ENCODE measurements at places on chromosomes 16 and 17. TPM values are rescaled to one million over a fixed set of nuclear protein-coding genes. Genes with fewer than 3 reads are reported as not detected.

KRTAP3-2 gene
- not detected for total RNA-seq

DNA sequence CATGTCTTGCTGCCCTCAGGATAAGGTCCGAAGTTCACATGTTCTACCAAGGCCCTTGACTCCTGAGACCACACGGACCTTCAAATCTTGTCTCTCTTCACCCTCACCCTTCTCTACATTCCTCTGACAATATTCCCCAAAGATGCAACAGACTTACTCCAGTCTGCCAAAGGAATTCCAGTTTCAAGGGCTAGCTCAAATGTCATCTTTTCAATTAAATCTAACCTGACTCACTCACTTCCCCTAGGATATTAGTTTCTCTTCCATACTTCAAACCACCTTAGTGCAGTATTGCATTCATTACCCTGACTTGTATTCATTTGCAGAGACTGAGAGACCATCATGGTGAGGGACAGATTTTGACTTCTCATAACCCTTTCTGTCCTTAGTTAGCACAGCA lies 59.6 kb upstream of the ADCY9 start:
- no peak for DNase-seq
- no peaks in the 10 kb centered on the region for H3K4me1 ChIP-seq
- H3K36me3 ChIP-seq, result no peaks in the 10 kb centered on the region
- peak overlapping the region; percentile 8 for H3K27ac ChIP-seq

CBX2 gene
- 9.2 TPM for total RNA-seq

GRCh38 chr16:424623-425081 lies 797 bp upstream of the RAB11FIP3 start:
- peaks cover 17% of the 10 kb centered on the region for H3K27me3 ChIP-seq
- no peak overlapping the region for H3K27ac ChIP-seq
- peaks cover 19% of the 10 kb centered on the region for H3K4me1 ChIP-seq
- H3K36me3 ChIP-seq, result peaks cover 4% of the 10 kb centered on the region
- DNase-seq, result no peak

- no peaks in the 10 kb centered on the region for H3K4me1 ChIP-seq
- no peak overlapping the region for H3K27ac ChIP-seq
- no peak overlapping the region for H3K4me3 ChIP-seq
- no peaks in the 10 kb centered on the region for H3K36me3 ChIP-seq
- no peak for DNase-seq
Measured at GRCh38 chr17:68732301-68732749, 131.2 kb upstream of the FAM20A start.

PHOSPHO1 gene
- total RNA-seq, result not detected

DNA sequence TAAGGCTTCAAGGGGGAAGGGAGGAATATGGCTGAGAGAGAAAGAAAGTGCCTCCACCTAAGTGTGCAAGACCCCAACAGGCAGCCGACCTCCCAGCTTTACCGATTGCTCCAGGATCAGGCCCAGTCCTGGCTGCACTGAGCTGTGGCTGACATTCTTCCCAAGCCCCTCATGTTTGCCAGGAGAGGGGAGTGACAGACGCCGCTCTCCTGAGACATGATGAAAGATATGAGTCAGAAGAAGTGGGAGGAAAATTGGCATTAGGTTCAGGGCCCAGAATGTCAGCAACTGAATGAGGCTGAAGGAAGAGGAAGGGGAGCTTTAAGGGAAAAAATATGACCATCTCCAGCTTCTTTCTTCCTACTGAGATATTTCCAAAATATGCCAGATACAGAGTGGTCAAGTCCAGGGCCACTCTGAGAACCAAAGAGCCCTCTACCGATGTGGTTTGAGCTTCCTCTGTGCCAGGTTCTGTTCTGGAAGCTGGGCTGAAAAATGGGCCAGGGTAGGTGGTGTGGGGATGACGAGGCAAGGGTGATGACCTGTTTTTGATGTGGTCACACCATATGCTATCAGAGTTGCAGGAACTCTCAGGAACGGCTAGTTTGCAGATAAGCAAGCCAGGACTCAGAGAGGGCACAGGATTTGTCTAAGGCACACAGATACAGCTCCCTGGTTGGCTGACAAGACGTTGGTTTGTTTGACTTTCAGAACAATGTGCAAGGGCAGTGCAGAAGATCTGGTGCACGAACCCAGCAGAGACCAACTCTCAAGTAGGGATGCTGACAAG lies 176.7 kb downstream of the SOX9 start:
- no peak overlapping the region for H3K4me3 ChIP-seq
- DNase-seq, result no peak
- no peaks in the 10 kb centered on the region for H3K36me3 ChIP-seq
- H3K27me3 ChIP-seq, result no peaks in the 10 kb centered on the region
- no peak overlapping the region for H3K27ac ChIP-seq

GRCh38 chr17:78921437-78921971 lies 3.7 kb downstream of the TIMP2 start:
- H3K27ac ChIP-seq, result no peak overlapping the region
- no peaks in the 10 kb centered on the region for H3K36me3 ChIP-seq
- no peak overlapping the region for H3K4me3 ChIP-seq
- peaks cover 14% of the 10 kb centered on the region for H3K27me3 ChIP-seq
- no peak for DNase-seq

SBK1 gene
- total RNA-seq, result 15.9 TPM

LLGL1 gene
- total RNA-seq, result 21.6 TPM

DNA sequence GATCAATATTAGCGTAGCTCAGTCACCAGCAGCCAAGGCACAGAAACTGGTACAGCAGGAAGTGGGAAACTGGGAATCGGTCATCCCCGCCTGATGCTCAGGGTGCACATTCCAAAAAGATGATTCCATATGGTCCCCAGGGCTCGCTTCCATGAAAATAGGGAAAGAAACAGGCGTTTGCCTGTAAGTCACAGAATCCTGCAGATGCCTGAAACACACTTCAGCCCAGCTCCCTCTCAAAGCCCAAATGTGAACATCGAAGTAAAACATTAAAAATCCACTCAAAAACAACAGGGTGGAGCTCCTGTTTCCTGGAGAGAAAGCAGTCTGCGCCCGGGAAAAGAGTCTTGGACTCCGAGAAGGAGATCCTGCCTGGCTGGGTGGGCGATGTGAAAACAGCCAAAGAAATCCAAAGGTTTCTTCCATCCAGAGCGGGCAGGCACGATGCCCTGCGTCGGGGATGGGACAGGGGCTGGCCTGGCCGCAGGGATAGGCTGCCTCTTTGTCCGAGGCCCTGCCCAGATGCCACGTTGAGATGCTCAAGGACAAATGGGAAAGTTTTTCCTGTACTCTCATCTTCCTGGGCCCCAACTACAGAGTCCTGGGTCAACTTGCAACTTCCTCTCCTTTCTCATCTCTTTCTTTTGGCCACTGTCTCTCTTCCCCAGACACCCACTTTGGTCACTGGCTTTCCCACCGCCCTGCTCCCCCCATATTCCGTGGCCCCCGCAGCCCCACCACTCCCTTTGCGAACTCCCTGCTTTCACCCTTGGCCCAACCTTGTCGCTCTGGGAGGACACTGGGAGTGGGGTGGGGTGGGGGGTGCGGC lies 743 bp downstream of the WIPI1 start:
- no peak for DNase-seq
- no peaks in the 10 kb centered on the region for H3K27me3 ChIP-seq
- peaks cover 56% of the 10 kb centered on the region for H3K4me1 ChIP-seq

BCL6B gene
- total RNA-seq, result 0.54 TPM

- H3K4me1 ChIP-seq, result peaks cover 10% of the 10 kb centered on the region
- no peaks in the 10 kb centered on the region for H3K27me3 ChIP-seq
- H3K4me3 ChIP-seq, result no peak overlapping the region
Measured at GRCh38 chr17:80566054-80566400, 21.4 kb downstream of the RPTOR start.

HYDIN gene
- total RNA-seq, result not detected

CCL7 gene
- not detected for total RNA-seq

WFIKKN2 gene
- total RNA-seq, result not detected

COG4 gene
- 75.3 TPM for total RNA-seq

HAP1 gene
- 0.14 TPM for total RNA-seq

DNA sequence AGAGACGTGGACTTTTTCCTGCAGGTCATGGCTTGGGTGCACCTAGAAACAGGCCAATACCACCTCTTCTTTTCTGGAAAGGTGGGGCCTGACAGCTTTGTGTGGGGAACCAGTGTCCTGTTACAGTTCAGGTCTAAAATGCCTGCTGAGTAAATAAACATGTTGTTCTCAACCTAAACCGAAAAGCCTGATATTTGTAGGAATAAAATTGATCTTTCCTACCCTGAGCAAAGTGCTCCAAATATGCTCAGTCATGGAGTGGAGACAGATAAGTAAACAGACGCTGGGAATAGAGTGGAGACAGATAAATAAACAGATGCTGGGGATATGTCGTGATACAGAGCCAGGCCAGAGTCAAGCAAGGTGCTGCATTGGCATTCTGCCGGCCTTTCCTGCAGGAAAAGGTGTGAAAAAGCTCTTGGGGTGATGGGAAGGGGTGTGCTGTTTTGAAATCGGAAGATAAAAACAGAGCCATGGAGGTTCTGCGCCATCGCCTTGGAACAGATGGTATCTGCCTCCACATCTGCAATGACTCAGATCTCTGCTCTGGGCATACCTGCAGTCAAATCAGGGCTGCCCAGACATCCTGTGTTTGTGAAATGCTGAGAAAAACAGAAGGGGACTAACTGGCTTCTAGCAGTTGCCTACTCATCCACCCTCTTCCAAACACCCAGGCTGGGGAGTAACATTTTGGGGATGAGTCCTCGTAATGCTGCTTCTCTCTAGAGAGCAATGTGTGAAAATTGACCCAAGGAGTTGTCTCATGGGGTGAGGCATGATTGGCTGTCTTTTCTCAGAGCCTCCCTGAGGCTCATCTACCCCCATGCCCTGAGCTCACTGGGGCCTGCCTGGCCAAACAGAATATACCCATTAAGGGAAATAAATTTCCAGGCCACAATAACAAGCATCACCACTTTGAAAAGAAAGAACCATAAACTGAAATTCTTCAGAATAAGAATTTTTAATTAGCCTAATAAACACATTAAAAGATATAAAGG lies 16.8 kb upstream of the TRPV2 start:
- H3K36me3 ChIP-seq, result no peaks in the 10 kb centered on the region
- peaks cover 5% of the 10 kb centered on the region for H3K4me1 ChIP-seq
- no peak overlapping the region for H3K27ac ChIP-seq

- H3K4me1 ChIP-seq, result no peaks in the 10 kb centered on the region
- no peak overlapping the region for H3K27ac ChIP-seq
- no peak for DNase-seq
- H3K36me3 ChIP-seq, result no peaks in the 10 kb centered on the region
- H3K4me3 ChIP-seq, result no peak overlapping the region
Measured at GRCh38 chr16:51024703-51025102, 126.4 kb downstream of the SALL1 start.

- H3K27me3 ChIP-seq, result no peaks in the 10 kb centered on the region
- no peak overlapping the region for H3K4me3 ChIP-seq
- no peak overlapping the region for H3K27ac ChIP-seq
- peaks cover 43% of the 10 kb centered on the region for H3K4me1 ChIP-seq
- peak; percentile 45 for DNase-seq
Measured at GRCh38 chr16:10738231-10739077, 5.2 kb upstream of the NUBP1 start.
